ENCODE measurements at places on chromosomes 3 and 15.

DNA sequence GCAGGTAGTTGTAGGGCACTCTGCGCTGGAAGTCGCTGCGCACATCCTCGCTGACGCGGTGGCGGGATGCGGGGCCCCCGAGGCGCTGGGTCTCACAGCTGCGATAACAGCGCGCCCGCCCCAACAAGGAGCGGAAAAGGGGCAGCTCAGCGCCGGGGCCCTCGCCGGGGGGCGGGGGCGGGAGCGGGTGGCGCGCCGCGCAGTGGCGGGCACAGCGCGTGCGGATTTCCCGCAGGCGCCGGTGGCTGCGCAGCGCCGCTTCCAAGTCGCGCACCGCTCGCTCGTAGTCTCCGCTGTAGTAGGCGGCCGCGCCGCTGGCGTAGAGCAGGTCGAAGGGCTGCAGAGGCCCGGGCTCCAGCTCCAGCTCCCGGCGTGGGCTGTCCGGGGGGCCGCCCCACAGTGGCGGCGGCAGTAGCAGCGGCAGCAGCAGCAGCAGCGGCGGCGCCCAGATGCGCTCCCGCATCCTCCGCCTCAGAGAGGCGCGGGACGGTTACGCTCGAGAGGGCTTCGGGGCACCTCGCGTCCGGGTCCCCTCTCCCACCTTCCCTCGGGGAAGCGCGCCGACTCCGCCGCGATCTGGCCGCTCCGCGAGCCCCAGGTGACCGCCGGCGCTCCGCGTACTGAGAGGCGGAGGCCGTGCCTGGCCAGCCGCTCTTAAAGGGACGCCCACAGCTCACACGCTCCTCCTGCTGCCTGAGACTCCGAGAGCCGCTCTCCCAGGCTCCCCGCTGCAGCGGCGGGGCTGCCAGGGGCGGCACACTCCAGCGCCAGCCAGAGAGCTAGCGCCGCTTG is at the start of gene P3H2:
TSS of gene P3H2 (minus strand) at position 629 of the 792 bp plus-strand sequence. CDS start at position 463, 166 bp downstream.
- DNase-seq: no peak

GRCh38 chr3:195597229-195597628 is 13.5 kb upstream of the APOD start:
- DNase-seq: no peak

DNA sequence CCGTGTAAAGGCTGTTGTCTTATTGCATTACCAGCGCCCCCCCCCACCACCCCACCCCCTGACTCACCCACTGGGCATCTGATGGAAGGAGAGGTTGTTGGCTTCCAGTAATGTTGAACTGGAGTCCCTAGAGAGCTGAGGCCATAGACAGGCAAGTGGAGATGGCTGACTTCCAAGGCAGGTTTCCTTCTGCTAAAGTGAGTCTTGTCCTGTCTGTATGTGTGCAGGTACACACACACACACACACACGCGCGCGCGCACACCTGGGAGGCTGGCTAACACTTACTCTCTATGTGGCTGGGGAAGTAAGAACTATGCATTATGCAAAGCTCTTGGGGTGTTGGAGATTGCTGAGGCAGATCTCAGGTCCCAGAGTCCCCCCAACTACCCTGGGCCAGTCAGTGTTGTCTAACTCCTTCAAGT is 1.6 kb upstream of the KY start:
- DNase-seq: no peak

DNA sequence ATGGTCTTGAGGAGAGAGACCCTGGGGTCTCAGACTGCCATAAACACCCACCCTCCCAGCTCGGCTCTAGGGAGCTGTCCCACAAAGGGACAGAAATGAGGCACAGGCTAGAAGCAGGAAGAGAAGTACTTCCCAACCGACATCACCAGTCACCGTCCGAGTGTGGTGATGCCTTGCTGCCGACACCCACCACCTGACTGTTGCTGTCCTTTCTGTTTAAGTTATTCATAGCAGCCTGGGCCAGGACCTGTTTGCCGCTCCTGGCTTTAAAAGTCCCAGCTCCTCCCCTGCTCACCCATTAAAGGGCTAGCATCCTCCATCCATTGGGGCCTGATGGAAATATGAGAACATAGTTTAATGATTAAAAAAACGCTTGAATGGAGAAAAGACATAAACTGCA is 13.2 kb upstream of the SPG11 start:
- DNase-seq: no peak

GRCh38 chr15:51884517-51885236 is 55.2 kb downstream of the TMOD3 start:
- no peak for DNase-seq

- DNase-seq: no peak
Observed at GRCh38 chr3:189744235-189744634, 113.0 kb downstream of the TP63 start.

DNA sequence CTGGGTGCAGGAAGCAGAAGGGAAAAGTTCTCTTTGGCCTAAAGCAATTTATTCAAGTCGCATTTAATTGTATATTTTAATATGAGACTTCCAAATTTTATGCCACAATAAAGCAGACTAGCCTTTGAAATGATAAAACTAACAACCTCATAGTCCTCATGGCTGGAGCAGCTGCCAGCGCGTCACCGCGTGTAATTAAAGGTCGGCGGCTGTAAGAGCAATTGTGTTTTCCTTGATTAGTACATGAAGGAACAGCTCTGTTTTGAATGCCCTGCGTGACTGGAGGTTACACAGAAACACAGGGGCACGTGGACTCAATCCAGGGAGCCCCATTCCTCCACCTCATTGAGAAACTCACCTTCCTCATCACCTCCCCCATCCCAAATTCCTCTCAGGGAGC is 10.1 kb upstream of the LRRC15 start:
- DNase-seq: no peak

GRCh38 chr3:106534206-106534605 is 665.4 kb upstream of the CBLB start:
- peak; percentile 4 for DNase-seq

- no peak for DNase-seq
Observed at GRCh38 chr15:75161106-75161916, 40.4 kb upstream of the C15orf39 start.

- no peak for DNase-seq
Observed at GRCh38 chr3:173395073-173395411, 2.5 kb upstream of the NLGN1 start.

- DNase-seq: no peak
Observed at GRCh38 chr3:46154311-46154710, 53.8 kb downstream of the CCR1 start.

GRCh38 chr15:39960411-39960810 is 26.5 kb downstream of the EIF2AK4 start:
- no peak for DNase-seq

GRCh38 chr3:103873897-103874545 is 1439.2 kb downstream of the ZPLD1 start:
- no peak for DNase-seq

GRCh38 chr3:146969356-146969755 is 364.2 kb upstream of the PLSCR5 start:
- DNase-seq: no peak

GRCh38 chr3:87088993-87089841 is 98.3 kb upstream of the VGLL3 start:
- DNase-seq: no peak

DNA sequence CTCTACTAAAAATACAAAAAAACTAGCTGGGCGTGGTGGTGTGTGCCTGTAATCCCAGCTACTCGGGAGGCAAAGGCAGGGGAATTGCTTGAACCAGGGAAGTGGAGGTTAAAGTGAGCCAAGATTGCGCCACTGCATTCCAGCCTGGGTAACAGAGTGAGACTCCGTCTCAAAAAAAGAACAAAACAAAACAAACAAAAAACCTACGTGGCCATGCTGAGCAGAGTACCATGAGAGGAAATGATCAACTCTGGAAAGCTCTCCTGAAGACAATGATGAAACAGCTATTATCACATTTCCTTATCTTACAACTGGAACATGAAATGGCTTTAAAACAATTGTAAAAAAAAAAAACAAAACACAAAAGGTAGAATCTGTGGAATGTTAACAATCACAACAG is 75.2 kb downstream of the CHSY1 start:
- no peak for DNase-seq

GRCh38 chr15:101470548-101471239 is 18.8 kb downstream of the PCSK6 start:
- no peak for DNase-seq

- DNase-seq: no peak
Observed at GRCh38 chr3:38662544-38662943, 13.1 kb upstream of the SCN5A start.

- peak; percentile 40 for DNase-seq
Observed at GRCh38 chr3:72665701-72666446, 182.4 kb downstream of the SHQ1 start.

- DNase-seq: no peak
Observed at GRCh38 chr3:100697723-100698285, 11.5 kb upstream of the TFG start.

DNA sequence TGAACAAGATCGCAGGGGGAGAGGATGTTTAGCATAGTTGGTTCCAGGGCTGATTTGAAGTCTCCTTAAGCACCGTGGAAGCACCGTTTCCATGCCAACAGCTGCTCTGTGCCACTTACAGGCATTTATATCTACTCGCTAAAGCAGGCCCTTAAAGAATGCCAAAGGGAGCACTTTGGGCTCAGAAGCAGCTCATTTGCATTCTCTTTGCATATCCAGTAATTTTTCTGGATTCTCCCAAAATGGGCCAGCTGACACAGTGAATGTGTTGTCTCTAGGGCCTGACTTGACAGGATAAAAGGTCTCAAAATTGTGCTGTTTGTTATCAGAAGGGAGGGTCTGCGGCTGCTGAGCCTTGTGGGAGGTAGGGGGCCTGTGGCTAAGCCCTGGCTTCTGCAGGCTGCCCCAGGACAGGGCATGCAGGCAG is 138.6 kb downstream of the FBLN2 start:
- no peak for DNase-seq

GRCh38 chr15:96307856-96308394 is 22.6 kb upstream of the NR2F2 start:
- no peak for DNase-seq

GRCh38 chr15:67433495-67434099 is 87.3 kb upstream of the C15orf61 start:
- DNase-seq: no peak

DNA sequence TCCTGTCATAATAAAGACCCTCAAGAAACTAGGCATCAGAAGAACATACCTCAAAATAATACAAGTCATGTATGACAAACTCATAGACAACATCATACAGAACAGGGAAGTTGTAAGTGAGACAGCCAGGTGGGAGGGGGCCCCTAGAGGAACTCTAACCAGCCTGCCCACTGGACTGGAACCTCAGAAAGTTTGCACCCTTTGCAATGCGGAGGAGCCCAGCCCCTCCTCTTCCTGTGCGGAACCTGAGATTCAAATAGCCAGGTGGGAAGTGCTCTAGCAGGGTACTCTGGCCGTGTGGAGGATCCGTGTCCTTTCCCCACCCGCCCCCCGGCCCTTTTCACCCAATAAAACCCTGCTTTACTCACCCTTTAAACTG is 387.0 kb upstream of the CBLB start:
- no peak for DNase-seq

- no peak for DNase-seq
Observed at GRCh38 chr3:39533226-39533625, 65.7 kb downstream of the MOBP start.

- no peak for DNase-seq
Observed at GRCh38 chr3:127072971-127073783, 90.3 kb downstream of the PLXNA1 start.

DNA sequence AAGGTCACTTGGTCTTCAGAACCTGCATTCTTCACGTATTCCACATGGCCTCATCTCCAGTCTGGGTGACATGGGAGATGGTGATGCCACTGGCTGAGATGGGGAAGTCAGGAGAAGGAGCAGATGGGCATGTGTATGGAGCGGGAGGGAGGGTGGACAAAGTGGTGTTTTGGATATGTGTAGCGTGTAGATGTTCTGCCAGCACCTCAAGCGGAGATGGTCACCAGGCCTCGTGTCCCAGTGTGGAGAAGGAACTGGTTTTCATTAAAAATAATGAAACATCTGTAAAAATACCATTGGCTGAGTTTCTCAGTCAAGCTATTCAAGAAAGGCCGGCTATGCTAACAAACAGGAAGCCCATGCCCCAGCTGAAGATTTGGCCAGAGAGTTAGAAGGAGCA is 26.2 kb downstream of the LARP6 start:
- no peak for DNase-seq

DNA sequence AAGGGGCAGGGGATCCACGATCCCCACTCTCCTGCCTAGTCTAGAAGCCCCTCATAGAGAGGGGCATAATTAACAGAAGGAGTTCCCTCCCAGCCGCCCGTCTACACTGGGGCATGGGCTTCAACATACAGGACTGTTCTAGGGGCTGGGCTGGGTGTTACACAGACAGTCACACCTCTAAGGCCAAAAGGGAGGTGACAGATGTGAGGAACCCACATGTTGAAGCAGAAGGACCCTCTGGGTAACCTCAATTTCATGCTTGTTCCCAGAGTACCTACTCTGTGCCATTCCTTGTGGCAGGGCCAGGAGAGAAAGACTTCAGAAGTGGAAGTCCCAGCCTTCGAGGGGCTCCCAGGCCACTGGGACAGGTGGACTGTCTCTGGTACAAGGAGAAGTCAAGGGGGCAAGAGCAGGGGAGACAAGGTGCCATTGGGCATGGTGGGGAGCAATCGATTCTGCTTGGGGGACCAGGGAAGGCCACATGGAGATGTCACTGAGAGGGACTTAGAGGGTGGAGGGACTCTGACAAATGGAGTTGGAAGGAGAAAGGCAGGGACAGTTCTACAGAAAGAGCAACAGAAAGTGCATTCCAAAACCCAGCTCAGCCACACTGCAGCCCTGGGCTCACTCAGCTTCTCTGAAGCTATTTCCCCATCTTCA is 71.3 kb downstream of the CPN2 start:
- no peak for DNase-seq

- no peak for DNase-seq
Observed at GRCh38 chr3:171566803-171567422, 106.7 kb upstream of the TNIK start.

All from stimulated activated CD8-positive, alpha-beta memory T cell treated with anti-CD3 and anti-CD28 coated beads, Interleukin-15, amount 100 ng/mL, for 1 hour (primary cell).